ENCODE measurements at places on chromosomes 3 and 15.
A peak's percentile ranks its signal among the peaks of the same experiment; 100 is the strongest.

DNA sequence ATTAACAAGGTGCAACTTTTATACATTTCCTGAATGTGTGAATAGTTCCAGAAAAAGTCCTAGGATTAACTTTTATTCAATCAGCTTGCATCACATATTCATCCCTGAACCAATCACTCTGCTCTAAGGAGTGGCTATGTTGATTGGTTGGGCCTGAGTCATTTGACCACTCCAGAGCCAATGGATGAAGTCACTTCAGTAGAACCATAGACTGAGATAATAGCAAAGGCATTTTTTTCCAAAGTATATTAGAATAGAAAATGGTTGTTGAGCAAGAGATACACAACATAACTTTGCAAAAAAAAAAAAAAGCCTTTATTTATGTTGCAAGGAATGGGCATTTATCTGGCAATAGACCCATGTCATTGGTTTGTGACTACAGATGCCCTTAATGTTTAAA, 55.5 kb upstream of the AGTR1 start:
- peak; percentile 29 for DNase-seq

DNA sequence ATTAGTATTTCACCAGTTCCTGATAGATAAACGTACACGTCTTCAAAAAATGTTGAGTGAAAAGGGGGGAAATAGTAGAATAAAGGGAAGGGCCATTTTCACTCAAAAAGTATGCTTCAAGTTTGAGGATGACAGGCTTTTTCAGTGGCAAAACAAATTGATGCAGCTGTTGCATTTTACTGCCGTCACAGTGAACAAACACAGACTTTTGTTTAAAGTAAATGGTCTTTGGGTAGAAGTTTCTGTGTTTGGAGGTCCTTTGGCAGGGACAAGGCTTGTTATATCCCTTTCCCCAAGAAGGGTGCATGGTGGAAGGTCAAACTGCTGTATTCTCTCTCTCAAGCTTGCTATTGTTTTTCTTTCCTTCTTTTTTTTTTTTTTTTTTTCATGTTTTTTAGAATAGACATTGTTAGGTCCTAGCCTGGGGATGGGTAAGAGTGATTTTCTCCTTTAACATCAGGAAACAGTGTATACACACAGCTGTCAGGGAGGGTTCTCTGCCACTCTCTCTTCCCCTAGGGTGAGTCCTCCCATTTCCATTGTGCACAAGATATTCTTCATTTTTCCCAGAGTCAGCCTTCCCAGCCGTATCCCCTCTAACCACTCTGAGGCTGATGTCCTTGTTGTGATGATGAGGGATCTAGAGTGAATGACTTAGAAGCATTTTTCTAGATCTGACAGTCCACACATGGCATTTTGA, 6.6 kb upstream of the SUCNR1 start:
- DNase-seq: no peak

GRCh38 chr3:169861871-169862270, 7.9 kb downstream of the LRRC31 start:
- DNase-seq: no peak

DNA sequence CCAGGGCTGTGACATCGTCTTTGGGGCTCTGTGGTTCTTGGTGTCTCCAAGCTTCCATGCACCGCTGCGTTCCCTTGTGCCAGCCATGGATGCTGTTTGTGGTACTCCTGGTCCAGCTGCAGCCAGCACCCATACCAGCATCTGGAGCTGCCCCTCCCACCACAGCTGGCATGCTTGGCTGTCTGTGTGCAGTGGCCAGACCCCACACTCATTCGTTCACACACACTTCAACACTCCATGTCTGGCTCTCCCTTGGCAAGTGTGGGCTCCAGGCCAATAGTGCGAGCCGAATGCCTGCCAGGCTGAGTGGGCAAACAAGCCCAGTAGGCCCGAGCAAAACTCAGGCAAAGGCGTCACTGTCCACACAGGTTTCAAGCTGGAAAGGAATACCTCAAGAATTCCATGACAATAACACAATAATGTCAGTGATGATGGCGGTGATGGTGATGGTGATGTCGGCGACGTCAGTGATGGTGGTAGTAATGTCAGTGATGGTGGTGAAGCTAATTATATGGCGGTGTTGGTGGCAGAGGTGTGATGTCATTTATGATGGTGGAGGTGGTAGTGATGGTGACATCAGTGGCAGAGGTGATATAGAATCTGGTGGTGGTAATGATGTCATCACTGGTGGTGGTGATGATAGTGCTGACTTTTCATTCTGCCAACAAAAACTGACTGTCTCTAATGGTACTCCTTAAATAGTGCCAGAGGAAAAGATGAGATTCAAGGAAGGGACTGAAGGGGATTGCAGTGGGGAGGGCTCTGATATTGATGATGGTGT, 19.3 kb downstream of the TBC1D21 start:
- DNase-seq: no peak

- no peak for DNase-seq
These were observed 327.8 kb downstream of the DOCK3 start for GRCh38 chr3:51002495-51002894.

- DNase-seq: no peak
These were observed 82.2 kb downstream of the PCCB start for GRCh38 chr3:136332302-136332701.

GRCh38 chr3:20105513-20106280, 65.5 kb downstream of the KAT2B start:
- DNase-seq: peak; percentile 2

DNA sequence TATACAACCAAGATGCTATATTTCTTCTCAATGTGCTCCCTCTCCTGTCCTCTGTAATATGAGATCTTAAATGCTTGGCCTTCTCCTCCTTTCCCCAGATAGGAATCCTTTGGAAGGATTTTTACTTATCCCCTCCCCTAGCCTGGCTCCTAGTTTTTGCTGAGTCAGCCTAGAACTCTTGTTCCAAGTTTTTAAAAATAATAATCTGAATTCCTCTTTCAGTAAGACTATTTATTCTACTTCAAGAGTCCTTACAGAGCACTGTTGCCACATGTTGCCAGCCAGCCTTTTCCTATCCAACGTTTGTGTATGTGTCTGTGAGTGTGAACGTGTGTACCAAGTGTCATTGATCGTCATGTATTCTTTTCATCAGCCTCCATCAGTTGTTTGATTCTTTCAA, 11.0 kb upstream of the KCNMB2 start:
- DNase-seq: peak; percentile 54

GRCh38 chr15:69987492-69988489, 109.9 kb downstream of the TLE3 start:
- no peak for DNase-seq

DNA sequence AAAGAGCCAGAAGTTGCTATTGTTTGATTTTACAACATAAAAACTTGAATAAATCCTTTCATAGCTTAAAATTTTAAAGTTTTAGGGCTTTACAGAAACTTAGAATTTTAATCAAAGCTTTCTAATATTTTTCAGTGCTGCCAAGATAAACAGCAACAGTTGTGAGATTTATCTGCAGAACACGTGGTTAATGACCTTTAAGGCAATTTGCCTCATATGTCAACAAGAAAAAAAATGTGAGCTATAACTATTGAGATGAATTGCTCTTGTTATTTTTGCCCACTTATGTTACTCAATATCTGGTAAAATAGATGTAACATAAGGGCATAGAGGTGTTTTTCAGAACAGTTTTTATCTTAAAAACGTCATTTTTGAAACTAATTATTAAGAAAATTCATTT, 96.7 kb upstream of the NECTIN3 start:
- DNase-seq: no peak

- DNase-seq: no peak
These were observed 7.7 kb upstream of the OXSR1 start for GRCh38 chr3:38157595-38157994.

GRCh38 chr3:156787001-156787400, 39.2 kb upstream of the LEKR1 start:
- no peak for DNase-seq

Data from fibroblast of skin of right biceps (primary cell).